ENCODE measurements at places on chromosomes 4 and X.

GRCh38 chr4:148442832-148443511 is 758 bp upstream of the NR3C2 start:
- no peak for DNase-seq

DNA sequence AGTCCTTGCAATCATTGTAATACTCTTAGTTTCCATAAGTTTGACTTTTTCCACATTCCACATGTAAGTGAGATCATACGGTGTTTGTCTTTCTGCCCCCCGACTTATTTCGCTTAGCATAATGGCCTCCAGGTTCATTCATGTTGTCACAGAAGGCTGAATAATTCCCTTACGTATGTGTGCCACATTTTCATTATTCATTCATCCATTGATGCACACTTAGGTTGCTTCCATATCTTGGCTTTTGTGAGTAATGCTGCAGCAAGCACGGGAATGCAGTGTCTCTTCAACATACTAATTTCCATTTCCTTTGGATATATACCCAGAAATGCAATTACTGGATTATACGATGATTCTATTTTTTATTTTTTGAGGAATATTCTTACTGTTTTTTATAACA is 22.0 kb upstream of the VEGFC start:
- no peak for DNase-seq

DNA sequence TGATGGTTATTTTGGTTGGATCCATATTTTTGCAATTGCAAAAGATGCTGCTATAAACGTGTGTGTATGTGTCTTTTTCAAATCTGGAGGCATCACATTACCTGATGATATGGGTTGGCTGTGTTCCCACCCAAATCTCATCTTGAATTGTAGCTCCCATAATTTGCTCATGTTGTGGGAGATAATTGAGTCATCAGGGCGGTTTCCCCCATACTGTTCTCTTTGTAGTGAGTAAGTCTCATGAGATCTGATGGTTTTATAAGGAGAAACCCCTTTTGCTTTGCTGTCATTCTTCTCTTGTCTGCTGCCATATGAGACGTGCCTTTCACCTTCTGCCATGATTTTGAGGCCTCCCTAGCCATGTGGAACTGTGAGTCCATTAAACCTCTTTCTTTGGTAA is 33.4 kb downstream of the APOOL start:
- no peak for DNase-seq

- DNase-seq, result no peak
These were observed 470.8 kb downstream of the NKX6-1 start for GRCh38 chr4:84028340-84028739.

DNA sequence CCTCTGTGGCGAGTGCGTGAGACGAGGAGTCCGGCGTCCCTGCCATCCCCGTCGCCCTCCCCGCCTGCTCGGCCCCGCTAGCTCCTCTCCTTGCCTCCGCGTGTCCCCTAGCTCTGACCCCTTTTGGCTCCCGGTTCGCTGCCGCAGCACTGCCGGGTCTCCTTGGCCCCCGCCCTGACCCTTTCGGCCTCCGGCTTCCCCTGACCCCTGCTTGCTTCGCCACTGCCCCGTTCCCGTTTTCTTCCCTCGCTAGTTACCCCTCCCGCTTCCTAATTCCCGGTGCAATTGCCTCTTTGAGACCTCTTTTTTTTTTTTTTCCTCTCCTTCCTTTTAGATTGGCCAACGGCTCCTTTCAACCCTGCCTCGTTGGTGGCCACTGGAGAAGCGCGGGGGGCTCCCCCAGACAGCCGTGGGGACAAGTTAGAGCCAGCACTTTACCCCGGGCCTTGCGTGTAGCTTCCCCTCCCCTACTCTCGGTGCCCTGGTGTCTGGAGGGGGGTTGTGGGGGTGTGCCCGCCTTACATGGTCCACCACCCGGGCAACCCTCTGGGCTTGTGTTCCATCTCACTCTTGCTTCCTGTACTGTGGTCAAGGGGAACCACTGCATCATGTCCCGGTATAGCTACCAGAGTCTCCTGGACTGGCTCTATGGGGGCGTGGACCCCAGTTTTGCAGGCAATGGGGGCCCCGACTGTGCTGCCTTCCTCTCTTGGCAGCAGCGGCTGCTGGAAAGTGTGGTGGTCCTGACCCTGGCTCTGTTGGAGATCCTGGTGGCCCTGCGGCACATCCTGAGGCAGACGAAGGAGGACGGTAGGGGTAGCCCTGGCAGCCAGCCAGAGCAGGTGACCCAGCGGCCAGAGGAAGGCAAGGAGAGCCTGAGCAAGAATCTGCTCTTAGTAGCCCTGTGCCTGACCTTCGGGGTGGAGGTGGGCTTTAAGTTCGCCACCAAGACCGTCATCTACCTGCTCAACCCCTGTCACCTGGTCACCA is 548 bp downstream of the TMEM164 start:
- no peak for DNase-seq

DNA sequence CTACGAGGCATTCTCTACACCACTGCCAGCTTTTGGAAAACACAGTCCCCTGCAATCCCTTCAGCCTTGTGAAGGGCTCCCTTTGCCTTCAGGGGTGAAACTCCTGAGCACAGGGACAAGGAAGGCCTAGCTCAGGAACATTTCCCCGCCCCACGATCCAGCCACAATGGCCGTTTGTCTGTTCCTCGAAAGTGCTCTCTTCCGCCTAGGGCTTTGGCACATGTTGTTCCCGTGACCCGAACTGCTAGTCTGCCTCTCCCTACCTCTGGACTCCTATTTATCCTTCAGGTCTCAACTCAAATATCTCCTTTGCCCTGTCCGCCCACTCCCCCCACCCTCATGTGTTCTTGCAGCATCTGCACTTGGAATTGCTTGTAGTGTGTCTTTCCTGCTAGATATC is 12.1 kb downstream of the FGD1 start:
- DNase-seq, result no peak

- DNase-seq, result no peak
These were observed 156.3 kb downstream of the PARM1 start for GRCh38 chr4:75089206-75089605.

GRCh38 chr4:104393655-104394324 is 100.9 kb downstream of the CXXC4 start:
- DNase-seq, result no peak

GRCh38 chr4:97590266-97590665 is 553.0 kb downstream of the STPG2 start:
- no peak for DNase-seq

DNA sequence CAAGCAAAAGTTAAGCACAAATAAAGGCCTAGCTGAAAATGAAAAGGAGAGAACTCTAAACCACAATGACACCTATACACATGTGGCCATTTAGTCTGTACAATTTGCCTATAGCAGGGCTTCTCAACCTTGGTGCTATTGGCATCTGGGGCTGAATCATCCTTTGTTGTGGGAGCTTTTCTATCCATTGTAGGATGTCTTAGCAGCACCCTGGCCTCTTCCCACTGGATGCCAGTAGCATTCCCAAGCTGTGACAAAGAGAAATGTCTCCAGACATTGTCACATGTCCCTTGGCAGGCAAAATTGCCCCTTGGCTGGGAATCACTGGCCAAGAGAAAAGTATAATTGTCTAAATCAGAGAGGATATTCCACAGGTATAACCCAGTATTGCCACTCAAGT is 13.5 kb upstream of the PRPS2 start:
- no peak for DNase-seq

DNA sequence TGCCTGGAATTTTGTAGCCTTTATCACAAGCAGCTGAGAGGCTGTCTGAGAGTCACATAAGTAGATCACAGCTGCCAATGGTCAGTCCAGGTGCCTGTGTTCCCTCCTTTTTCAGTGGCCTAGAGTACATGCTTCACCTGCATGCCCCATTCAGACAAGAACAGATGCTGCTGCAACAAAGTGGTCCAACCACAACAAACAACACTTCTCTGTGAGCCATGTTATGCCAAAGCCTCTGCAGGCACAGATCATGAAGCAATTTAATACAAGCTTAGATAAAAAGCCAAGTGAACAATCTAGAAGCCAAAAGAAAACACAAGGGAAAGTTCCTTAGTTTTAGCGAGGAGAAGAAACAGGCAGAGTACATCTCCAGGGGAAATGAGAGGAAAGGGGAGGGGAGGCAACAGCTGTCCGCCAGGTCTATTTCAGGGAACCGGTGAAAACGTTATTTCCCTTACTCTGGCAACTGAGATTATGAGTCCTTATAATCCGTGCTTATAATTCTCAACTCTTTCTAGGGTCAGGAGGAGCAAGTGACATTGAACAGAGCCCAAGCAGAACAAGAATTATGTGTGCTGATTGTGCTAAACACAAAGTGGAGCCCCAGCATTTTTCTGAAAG is 92.6 kb downstream of the TSPAN5 start:
- DNase-seq, result no peak

GRCh38 chr4:20603671-20604313 is 96.5 kb upstream of the PACRGL start:
- no peak for DNase-seq

GRCh38 chr4:56149591-56149990 is 200.8 kb downstream of the CEP135 start:
- DNase-seq, result no peak

DNA sequence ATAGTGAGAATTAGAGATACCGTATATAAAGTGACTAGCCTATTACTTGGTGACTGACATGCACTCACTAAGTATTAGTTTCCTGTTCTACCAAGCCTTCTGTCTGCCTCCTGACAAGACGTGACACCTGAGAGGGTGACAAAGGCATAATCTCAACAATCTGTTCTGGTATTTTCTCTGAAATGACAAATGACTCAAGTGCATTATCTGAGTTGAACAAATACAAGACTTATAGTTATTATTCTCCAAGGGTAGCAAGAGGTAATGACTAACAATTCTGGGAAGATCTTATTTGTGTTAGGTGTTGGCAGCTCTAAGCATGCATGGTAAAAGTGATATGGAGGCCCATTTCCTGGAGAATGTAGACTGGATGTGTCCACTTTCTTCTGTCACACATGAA is 60.6 kb downstream of the SYTL5 start:
- no peak for DNase-seq

- no peak for DNase-seq
These were observed 111.4 kb upstream of the KLHL13 start for GRCh38 chrX:118228041-118228440.

- no peak for DNase-seq
These were observed 131.9 kb downstream of the RTL3 start for GRCh38 chrX:78527263-78527662.

DNA sequence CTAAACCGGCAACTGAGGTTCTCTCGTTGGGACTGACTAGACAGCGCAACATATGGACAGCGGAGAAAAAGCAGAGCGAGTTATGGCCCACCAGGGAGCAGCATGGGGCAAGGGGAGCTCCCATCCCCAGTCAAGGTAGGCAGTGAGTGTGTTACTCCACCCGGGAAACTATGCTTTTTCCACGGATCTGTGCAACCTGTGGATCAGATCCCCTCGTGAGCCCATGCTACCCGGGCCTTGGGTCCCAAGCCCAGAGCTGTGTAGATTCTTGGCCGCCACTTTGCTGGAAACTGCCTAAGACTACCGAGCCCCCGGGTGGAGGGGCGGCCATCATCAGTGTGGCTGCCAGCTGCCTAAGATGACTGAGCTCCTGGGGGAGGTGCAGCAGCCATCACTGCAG is 140.9 kb downstream of the PAPSS1 start:
- DNase-seq, result no peak

DNA sequence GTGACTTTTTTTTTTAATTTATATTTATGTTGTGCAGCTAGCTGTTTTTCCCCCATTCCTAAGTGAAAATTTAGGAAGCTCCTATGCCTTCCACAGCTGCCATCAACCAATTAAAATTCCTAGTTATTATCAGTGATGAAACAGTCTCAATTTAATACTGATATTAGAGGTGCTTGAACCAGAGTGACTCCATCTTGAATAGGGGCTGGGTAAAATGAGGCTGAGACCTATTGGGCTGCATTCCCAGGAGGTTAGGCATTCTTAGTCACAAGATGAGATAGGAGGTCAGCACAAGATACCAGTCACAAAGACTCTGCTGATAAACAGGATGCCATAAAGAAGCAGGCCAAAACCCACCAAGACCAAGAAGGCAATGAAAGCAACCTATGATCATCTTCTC is 136.7 kb downstream of the DCHS2 start:
- DNase-seq, result no peak

GRCh38 chr4:10731162-10731561 is 46.6 kb upstream of the CLNK start:
- DNase-seq, result no peak
